Right kidney (tissue), 9 donors: ENCODE measurements at places on chromosomes 4 and X.

DNA sequence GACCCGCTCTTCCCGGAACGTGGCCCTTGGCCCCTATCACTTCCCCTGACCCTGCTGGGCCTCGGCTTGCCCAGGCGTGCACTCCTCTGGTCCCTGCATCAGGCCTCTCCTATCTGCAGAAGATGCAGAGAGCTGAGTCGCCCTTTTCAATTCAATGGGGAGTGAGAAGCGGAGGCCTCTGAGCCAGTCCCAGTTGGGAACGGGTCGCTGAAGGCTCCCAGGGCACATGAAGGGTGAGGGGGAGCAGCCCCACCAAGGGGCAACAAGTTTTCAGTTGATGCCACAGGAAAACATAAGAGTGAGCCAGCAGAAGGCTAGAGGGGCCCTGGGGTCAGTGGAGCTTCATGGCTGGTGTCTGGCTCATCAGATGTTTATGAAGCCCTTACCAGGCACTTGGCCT lies 17.1 kb downstream of the PSAPL1 start:
- no peak for DNase-seq

- DNase-seq, result no peak
Measured at GRCh38 chrX:148771440-148771839, 271.0 kb downstream of the AFF2 start.

- no peak for DNase-seq
Measured at GRCh38 chrX:19225909-19226308, 103.6 kb upstream of the ADGRG2 start.

- peak; percentile 47 for DNase-seq
Measured at GRCh38 chr4:6221301-6221850, 21.0 kb upstream of the JAKMIP1 start.

DNA sequence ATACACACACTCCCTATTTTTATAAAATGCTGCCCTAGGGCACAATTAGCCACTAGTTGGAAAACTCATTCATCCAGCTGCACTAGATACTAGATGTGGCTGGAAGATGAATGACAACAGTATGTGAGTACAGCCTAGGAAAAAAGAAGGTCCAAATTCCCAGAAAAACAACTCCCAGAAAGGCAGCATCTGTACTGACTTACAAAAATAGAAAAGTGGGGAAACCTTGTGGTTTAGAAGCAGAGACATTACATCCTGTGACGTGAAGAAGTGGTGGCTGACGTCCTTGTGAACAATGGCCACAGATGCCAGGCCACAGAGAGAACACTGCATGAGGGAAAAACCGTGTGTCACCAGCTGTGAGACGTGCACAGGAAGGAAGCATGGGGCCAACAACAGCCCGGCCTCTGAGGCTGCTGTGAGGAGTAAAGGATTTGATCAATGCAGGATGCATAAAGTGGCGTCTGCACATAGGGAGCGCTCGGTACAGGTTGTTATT lies 81.2 kb downstream of the SPRY1 start:
- no peak for DNase-seq

DNA sequence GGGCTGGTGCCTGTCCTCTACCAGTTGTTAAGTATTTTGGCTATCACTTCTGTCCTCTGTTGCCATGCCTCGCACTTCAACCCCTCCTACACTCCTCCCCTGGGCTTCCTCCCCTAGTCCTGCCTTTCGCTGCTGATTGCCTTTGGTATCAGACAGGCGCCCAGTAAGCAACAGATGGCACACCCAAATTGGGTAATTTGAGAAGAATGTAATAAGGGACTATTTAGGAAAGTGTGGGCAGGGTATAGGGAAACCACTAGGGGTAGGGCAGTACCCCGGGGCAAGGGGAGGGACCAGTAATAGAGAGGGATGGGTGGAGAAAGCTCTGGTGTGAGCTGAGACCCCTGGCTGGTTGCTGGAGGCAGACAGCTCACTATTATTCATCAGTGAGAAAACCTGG lies 172.7 kb upstream of the USP9X start:
- DNase-seq, result no peak

GRCh38 chr4:70842761-70843435 lies 3.2 kb upstream of the GRSF1 start:
- no peak for DNase-seq

- no peak for DNase-seq
Measured at GRCh38 chr4:83083925-83084475, 30.5 kb downstream of the PLAC8 start.

GRCh38 chr4:186134257-186134656 lies 29.8 kb downstream of the FAM149A start:
- DNase-seq, result no peak

- no peak for DNase-seq
Measured at GRCh38 chr4:163495900-163496299, 1.4 kb downstream of the TMA16 start.

GRCh38 chr4:67452100-67452845 lies 93.0 kb downstream of the CENPC start:
- no peak for DNase-seq

DNA sequence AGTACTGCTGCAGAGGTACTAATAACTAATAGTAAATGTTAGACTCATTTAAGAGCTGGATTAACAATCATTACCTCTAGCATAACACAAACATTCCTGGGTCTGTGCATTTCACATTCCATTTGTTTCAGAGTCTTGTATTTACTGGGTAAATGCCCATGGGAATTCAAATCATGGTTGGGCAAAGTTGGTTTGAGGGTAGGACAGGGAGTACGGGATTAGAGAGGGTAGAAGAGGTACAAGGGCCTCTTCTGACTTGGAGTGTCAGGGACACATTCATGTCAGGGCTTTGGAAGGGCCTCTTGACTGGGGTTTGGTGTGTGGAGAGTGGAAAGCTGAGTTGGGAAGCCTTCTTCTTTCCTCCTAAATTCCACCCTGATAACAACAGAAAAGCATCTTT lies 65.9 kb downstream of the WWC2 start:
- no peak for DNase-seq

DNA sequence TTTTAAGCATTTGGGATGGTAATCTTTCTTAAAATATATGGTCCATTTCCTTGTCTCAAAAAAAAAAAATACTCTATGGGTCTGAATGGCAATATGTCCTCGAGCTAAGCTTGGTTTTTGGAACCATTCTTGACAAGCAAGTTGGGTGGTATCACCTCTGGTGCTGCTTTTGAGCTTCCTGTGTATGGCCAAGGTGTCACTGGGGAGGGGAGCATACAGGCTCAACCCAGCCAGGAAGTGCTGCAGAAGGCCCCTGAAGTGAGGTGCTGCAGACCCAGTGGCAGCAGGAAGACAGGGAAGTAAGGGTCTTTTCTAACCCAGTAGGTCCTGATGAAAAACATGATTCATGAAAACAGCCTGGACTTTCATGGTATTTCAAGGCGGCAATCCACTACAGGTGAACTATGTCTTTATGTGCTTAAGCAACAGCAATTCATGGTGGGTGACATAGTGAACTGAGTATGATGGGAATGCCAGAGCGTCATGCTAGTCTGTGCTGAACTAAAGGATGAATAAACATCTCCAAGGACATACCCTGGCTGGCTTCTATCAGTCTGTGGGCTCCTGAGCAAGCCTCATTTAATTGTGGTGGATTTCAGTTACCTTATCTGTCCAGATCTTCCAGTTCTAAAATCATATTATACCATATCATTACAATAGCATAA lies 15.1 kb downstream of the TRAPPC2 start:
- no peak for DNase-seq

GRCh38 chr4:15240764-15241163 lies 187.1 kb upstream of the C1QTNF7 start:
- no peak for DNase-seq

GRCh38 chrX:48649102-48649501 lies 34.5 kb upstream of the WAS start:
- DNase-seq, result no peak

DNA sequence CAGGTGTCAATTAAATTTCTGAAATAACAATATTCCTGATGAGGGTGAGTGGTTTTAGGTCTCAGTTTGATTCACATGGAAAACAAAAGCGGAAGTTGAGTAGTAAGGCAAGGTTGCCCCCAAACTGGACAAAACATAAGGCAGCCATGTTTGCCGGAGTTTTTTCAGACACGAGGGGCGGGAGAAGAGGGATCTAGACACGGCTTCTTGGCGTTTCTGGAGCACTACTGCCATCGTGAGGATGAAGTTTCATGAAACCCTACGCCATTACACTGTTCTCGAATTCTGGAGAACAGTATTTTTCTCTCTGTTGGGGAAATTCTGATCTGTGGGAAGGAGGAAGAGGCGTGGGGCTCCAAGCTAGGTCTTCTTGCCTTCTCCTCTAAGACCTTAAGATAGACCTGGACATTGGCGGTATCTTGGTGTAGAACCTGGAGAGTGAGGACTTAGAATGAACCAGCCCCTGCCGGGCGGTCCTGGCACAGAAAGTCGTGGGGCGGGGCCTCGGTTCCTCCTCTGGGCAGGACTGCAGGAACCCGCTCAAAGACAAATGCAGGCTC lies 160.3 kb downstream of the OR13H1 start:
- DNase-seq, result no peak

- DNase-seq, result no peak
Measured at GRCh38 chr4:182593864-182594263, 323.3 kb downstream of the DCTD start.

DNA sequence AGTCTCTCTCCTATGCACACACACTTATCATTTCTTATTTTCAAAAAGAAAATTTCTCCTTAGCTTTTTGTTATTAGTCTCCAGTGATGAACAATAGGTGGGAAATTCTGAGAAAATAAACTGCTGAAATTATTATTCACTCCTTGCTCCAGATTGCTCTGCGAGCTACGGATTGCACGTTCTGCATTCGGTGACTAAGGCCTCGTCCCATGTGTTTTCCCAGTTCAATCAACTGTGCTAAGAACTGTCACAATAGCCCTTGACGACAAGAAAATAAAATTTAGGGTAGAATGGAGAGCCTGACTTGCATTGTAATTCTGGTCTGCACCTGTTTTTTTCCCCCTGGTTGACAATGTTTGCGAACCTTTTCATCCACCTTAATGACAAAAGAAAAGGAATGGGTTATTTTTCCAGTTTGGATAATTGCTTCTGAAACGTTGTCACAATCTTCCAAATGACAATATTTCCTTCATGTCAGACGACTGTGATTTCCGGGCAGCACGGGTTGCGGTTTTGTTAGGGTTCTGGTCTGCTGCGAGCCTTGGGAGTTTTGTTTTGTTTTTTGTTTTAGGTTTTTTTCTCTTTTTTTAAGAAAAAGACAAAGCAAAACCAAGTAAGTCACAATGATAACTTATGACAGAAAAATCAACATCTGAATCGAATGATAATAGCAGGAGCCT lies 124.5 kb upstream of the NOCT start:
- no peak for DNase-seq

GRCh38 chrX:53223955-53224859 lies 800 bp downstream of the KDM5C start:
- no peak for DNase-seq

- no peak for DNase-seq
Measured at GRCh38 chrX:16239211-16239610, 71.9 kb downstream of the MAGEB17 start.

DNA sequence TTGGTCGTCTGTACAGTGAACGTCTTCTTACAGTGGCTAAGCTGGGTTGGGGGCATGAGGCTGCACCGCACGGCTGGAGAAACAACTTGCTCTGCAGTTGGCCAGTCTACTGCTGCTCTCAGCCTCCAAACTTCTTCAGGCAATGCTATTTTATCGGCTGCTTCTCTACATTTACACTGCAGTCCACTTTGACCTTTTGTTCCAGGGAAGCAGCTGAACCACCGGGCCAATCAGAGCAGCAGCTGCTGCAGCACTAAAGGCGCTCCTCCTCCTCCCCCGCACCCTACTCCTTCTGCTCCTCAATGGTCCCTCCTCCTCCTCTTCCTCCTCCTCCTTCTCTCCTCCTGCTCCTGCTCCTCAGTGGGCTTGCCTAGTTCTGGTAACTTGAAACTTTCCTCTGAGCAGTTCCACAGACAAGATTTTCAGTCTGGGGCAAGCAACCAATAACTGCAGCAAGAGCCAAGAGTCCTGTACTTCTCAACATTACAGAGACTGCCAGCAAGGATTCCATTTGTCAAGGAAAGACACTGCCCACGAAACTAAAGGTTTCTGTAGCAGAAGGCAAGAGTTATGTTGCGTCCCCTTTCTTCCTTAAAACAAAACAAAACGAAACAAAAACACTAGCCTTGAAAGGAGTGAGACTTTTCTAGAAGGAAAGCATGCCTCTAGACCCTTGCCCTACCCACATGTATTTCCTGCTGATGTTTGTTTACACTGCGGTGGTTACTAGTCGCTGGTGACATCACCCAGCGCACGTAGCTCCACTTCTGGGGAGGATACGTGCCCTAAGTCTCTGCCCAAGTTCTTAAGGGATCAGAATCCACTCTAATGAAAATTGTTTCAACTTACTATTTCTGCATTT lies 125.7 kb upstream of the NAP1L5 start:
- DNase-seq, result peak; percentile 82

DNA sequence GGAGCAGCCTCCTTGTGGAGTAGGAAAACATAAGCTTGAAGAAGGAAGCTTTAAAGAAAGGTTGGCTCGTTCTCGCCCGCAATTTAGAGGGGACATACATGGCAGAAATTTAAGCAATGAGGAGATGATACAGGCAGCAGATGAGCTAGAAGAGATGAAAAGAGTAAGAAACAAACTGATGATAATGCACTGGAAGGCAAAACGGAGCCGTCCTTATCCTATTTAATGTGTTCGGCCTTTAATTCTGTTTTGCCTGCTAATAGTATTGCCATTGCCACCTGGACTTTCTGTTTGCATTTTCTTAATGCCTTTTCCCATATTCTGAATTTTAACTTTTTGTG lies 1.4 kb downstream of the TCEAL1 start:
- DNase-seq, result no peak

- no peak for DNase-seq
Measured at GRCh38 chr4:121952290-121952689, 430 bp upstream of the TRPC3 start.

DNA sequence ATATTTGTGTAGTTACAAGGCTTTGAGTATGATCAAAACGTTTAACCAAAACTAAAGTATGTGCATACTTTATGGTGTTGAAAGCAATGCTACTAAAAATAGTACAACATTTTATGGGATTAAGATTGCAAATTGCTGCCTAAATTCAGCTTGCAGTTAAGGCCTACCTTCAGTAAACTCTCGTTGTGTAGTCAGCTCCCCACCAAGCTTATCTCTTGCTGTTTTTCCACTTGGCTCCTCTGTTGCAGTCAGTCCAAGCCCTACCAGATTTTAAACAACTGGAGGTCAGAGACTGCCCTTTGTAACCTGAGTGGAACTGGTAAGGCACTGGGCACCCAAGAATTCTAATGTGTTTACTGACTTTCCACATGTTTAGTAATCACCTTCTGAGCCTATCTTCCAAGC lies 25.7 kb downstream of the AFF1 start:
- no peak for DNase-seq
